Stimulated activated CD8-positive, alpha-beta memory T cell treated with anti-CD3 and anti-CD28 coated beads, Interleukin-12 subunit alpha, Interleukin-12 subunit beta, amount 100 ng/mL, for 1 hour (primary cell): ENCODE measurements at places on chromosomes 6 and 20.

GRCh38 chr20:59748619-59749191, 144.4 kb downstream of the PHACTR3 start:
- no peak for DNase-seq

GRCh38 chr6:18724056-18724455, 336.9 kb downstream of the RNF144B start:
- no peak for DNase-seq

DNA sequence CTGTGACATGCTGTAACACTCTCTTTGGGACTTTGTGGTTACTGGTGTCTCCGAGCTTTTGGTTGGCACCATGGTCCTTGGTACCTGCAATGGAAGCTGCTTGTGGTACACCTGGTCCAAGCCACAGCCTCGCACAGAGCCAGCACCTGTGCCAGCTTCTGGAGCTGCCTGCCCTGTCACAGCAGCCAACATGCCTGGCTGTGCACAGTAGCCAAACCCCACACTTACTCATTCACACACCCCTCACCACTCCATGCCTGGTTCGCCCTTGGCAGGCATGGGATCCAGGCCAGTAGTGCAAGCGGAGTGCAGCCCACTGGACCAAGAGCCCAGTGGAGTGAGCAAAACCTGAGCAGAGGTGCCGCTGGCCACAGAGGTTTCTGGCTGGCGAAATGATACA, 459.9 kb downstream of the TBC1D32 start:
- DNase-seq: no peak

DNA sequence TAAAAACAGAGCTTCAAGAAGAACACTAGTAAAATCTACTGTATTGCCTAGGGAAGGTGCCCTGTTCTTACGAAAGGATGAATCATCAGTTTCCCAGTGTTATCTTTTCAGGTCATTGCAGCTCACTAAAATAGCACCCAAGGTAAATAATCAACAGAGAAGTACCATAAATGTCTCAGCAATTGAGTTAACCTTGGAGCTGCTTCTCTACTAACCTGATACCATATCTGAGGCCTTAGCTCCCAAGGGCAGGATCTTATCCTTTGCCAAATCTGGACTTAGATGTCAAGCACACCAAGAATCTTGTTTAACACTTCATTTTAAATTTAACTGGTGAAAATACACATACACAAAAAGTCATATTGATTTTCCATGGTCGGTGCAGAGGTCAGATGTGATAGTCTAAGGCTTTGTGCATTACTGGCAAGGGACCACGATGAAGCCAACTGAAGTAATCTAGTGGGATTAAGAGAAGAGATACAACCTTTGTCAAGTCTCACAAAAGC, 81.5 kb downstream of the EDN1 start:
- no peak for DNase-seq

- DNase-seq: no peak
Measured at GRCh38 chr6:107763946-107764345, 60.2 kb downstream of the SCML4 start.

GRCh38 chr6:70196531-70196930, 106.4 kb downstream of the COL9A1 start:
- no peak for DNase-seq

- no peak for DNase-seq
Measured at GRCh38 chr6:113181164-113181563, 676.0 kb upstream of the MARCKS start.

DNA sequence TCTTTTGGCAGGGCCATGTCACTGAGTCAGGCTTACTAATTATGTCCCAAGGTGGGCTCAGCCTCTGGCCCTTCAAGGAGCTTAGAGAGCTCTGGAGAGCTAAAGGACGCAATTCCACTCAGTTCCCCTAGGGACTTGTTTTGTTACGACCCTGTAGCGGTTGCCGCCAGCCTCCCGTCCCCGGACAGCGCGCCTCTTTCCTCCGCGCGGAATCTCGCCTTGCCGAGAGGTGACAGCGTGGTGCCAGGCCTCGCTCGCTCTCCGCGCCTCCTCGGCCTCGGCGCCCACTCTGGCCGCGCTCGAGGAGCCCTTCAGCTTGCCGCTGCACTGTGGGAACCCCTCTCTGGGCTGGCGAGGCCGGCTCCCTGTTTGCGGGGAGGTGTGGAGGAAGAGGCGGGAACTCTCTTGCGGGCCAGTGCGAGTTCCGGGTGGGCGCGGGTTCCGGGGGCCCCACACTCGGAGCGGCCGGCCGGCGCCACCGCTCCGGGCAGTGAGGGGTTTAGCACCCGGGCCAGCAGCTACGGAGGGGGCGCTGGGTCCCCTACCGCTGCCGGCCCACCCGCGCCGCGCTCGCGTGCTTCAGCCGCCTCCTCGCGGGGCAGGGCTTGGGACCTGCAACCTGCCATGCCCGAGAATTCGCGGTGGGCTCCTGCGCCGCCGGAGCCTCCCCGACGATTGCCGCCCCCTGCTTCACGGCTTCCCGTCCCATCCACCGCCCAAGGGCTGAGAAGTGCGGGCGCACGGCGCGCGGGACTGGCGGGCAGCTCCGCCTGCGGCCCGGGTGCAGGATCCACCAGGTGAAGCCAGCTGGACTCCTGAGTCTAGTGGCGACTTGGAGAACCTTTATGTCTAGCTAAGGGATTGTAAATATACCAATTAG, 9.9 kb upstream of the ZNF311 start:
- no peak for DNase-seq

DNA sequence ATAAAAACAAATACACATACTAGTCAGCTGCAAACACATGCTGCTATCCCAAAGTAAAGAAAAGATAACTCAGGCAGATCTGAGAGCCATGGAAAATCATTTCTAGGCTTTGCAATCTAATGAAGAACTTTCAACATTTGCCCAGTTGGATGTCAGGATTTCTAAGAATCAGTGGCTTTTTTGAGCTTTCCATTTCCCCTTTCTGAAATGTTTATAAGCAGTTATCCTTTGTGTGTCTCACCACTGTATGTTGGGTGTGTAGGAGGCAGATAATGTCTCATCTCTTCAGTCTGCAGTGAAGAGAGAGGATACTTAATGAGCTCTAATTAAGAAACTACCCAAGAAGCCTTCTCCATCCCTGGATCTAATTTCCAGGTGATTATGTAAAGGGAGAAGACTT, 43.6 kb downstream of the RGS17 start:
- DNase-seq: no peak

- no peak for DNase-seq
Measured at GRCh38 chr6:30002871-30003270, 58.2 kb upstream of the POLR1H start.

GRCh38 chr6:87926072-87926471, 121.6 kb upstream of the SPACA1 start:
- DNase-seq: no peak

DNA sequence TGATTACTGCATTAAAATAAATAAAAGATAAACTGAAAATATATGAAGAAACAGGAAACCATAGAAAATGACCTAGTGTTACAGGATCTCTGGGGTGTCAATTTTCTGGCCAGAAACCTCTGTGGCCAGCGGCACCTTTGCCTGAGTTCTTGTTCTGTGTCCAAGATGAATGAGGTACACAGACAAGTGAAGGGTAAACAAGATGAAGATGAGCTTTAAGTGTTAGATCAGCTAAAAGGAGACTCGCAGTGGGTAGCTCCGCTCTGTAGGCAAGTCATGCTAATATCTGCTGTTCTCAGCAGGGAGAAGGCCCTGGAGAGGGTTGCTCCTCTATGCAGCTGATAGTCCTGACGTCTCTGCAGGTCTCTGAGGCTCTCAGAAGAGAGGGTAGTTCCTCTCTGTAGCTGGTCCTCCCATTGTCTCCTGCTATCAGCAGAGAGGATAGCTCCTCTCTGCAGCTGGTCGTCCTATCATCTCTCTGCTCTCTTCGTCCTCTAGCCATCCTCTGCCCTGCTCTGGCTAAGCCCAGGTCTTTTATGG, 35.9 kb upstream of the TBC1D22B start:
- no peak for DNase-seq

GRCh38 chr6:22119500-22119899, 177.3 kb downstream of the PRL start:
- DNase-seq: no peak

DNA sequence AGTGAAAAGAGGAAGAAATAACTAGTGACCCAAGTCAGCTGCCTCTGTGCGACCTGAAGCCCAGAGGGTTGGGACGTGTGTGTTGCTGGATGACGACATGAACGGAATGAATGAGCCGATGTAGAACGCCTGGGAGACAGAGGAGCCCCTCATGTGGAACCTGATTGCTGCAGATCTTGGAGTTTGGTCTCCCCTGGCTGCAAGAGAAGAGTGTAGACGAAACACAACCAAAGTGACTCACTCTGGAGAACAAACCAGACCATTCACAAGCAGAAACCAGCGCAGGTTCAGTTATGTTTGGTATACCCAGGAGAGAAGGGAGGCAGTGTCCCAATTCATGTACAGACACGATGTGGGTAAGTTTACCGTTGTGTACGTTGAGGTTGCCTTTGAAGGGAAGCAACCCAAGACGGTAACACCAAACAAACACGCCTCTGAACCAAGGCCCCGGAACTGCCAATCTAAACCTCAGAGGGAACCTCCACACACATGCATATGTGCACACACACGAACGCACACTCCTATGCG, 265.9 kb downstream of the BMP7 start:
- no peak for DNase-seq

- peak; percentile 21 for DNase-seq
Measured at GRCh38 chr6:56955171-56956155, 556 bp downstream of the BEND6 start.

DNA sequence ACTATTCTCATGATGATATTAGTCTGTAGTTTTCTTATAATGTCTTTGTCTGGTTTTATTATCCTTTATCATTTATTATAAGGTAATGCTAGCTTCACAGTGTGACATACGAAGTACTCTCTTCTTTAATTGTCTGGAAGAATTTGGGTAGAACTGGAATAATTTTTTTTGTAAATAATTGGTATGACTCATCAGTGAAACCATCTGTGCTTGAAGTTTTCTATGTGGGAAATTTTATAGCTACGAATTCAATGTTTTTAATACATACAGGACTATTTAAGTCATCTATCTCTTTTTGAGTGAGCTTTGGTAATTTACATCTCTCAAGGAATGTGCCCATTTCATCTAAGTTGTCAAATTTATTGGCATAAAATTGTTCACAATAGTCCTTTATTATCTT, 86.3 kb downstream of the SOD2 start:
- no peak for DNase-seq

GRCh38 chr20:50198180-50198666, 7.6 kb downstream of the CEBPB start:
- DNase-seq: no peak

- DNase-seq: no peak
Measured at GRCh38 chr20:42319252-42320013, 701.3 kb upstream of the CHD6 start.

DNA sequence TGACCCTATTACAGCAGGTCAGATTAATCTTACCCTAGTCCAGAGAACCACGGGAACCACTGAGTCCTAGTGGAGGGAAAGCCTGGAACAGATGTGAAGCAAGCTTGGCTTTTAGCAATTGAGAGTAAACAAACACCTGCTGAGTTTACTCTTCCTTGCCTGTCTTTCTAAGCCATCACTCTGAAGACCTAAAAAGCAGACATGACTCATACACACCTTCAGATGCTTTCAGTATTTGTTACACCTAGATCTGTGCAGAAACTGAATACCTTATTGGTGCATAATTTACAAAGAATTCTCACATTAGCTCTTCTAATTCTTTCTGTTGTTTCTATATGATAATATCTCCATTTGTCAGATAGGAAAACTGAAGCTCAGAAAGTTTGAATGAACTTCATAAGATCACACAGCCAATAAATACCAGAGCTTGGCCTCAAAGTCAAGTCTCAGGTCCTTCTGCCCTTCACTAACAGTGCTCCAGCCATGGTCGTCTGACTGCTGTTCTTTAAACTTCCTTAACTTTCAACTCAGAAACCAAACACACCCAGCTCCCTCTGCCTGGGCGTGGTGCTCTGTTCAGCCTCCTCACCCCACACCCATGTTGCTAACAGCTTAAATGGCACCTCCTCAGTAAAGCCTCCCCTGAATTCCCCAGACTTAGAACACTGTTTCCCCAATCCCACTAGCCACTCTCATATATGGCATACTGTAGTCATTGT, 8.6 kb upstream of the GABBR1 start:
- DNase-seq: no peak

DNA sequence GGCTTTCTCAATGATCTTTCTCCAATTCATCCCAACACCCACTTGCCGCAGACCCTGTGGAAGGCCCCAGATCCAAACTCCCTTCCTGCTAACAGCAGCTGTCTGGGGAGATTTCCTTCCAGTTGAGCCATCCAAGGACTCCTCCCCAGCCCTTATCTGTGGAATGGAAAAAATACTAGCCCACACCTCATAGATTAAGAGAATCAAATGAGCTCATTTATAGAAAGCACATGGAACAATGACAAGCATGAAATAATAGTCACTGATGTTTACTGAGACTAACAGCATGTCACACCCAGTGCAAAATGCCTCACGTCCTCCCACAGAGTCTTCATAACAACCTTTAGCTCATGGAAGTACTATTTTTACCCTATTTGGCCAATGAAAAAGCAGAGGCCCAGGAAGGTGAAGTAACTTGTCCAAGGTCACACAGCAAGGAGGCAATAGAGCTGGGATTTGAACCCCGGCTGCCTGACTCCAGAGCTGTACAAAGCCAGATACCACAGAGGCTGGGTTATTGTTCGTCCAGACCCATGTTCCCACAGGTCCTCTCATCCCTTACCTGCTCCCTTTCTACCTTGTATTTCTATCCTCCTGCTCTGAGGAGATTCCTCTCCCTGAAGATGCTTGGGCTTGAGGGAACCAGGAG, 23.4 kb upstream of the PTGIS start:
- DNase-seq: no peak

- no peak for DNase-seq
Measured at GRCh38 chr6:118674772-118675171, 23.4 kb upstream of the CEP85L start.

DNA sequence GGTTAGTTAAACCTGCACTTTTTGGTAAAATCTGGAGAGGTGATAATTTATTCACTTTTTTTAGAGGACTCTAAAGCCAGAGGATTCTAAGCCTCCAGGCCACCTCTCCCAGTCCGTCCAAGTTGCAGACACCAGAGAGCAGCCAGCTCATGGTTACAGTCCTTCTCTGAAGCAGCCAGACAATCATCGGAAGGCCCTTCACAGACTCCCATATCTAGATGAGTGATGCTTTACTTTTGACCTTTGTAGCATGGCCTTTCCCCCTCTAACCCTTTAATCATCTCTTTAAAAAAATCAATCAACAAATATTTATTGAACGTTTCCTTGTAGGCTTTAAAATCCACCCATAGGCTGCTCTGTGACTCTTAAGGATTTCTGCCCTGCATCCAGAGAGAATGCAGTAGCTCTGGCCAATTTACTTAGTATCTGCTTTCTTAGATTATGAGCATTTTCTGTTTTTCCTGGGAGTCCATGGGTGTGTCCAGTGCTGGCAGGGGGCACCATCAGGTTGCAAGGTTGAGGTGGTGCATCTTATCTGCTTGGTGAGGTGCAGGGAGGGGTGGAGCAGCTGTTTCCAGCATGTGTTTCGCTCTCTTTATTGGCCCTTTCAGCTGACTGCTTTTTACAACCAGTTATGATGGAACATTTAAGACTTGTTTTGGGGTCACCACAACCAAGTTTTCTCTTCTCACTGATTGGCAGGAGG, 58.6 kb downstream of the JARID2 start:
- no peak for DNase-seq

GRCh38 chr6:125738276-125738675, 11.2 kb upstream of the HEY2 start:
- no peak for DNase-seq
